Upper lobe of right lung (tissue), 1 donor: ENCODE measurements at places on chromosomes 1 and 21. TPM values are rescaled to one million over a fixed set of nuclear protein-coding genes. Genes with fewer than 3 reads are reported as not detected.

DNA sequence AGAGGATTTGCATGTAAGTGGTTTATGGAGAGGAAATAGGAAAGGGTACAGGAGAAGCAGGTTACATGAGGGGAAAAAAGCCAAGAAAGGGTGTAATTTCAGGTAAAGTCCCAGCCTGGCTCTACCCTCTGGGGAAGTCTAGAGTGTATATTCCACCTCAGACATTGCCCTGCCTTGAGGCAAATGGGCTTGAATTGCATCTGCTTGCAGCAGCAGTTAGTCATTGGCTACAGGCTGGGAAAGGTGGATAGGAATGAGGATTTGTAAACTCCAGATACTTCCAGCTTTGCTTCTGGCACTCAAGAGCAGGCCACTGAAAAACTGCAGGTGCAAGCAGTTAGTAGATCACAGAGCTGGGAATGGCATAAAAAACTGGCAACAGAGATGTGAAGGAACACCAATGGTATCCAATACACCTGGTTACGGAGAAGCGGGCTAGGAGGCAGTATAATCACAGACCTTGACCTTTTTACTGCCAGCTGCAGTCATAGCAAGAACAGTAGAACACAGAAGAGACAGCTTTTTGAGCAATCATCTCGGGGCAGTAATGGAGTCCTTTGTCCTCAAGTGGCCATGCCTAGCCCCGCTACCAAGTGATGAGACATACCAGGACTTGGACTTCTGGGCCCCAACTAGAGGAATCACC, 226.9 kb upstream of the NRIP1 start:
- no peaks in the 10 kb centered on the region for H3K36me3 ChIP-seq
- no peaks in the 10 kb centered on the region for H3K27me3 ChIP-seq
- no peak overlapping the region for H3K4me3 ChIP-seq
- H3K27ac ChIP-seq: no peak overlapping the region
- no peak for DNase-seq
- no peaks in the 10 kb centered on the region for H3K4me1 ChIP-seq

GRCh38 chr1:244789276-244789580, 46.2 kb upstream of the COX20 start:
- no peaks in the 10 kb centered on the region for H3K36me3 ChIP-seq
- H3K27me3 ChIP-seq: no peaks in the 10 kb centered on the region
- no peak overlapping the region for H3K4me3 ChIP-seq

DNA sequence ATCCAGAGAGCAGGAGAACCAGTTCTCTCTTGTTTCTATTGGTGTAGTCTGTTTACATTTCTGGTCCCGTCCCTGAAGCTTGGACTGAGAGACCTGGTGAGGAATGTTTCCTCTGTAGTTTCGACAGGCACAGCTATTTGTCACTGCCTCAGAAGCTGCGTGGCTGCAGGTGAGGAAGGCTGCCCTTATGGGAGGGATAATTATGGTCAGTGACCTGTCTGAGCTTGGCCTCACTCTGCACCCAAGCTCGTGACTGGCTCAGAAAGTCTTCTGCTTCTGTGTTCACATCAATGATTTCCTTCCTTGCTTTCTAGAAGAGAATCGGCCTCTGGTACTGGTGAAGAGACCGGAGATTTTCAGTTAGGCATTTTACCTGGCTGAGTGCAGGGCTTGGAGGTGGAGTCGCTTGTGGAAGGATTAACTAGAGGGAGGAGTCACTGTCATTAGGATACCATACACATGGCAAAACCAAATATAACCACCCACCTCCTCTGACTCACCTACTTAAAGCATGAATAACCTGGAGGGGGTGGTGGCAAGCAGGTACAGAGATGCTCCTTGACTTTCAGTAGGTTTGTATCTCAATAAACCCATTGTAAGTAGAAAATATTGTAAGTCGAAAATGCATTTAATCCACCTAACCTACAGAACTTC, 19.9 kb upstream of the WDR26 start:
- H3K36me3 ChIP-seq: no peaks in the 10 kb centered on the region
- no peak for DNase-seq
- no peak overlapping the region for H3K27ac ChIP-seq
- H3K4me1 ChIP-seq: peaks cover 26% of the 10 kb centered on the region

DNA sequence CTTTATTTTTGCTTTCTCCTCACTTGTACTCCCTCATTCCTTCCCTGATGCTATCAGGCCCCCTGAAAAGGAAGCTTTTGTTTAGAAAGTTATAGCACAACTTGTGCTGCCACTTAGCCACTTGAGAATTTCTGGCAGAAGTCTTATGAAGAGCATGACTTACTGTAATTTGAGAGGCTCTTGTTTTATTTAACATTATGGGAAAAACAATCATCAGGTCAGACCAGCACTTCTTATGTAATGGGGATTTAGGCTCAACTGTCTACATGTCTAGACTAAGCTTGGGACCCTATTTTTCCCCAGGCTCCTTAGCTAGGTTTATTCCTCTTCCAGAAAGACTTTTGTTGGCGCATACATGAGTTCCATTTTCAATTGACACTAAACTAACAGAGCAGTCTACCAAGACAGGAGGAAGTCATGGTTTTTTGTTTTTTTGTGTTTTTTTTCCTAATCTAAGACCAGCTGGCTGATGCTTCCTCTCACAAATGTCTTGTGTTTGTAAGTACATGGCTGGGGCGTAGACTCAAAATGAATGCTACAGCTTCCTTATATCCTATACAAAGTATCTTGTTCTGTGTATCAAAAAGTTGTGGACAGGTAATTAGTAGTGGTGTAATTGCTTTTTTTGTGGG, 31.5 kb downstream of the TNFSF4 start:
- H3K4me1 ChIP-seq: no peaks in the 10 kb centered on the region
- no peaks in the 10 kb centered on the region for H3K27me3 ChIP-seq
- H3K4me3 ChIP-seq: no peak overlapping the region
- no peak for DNase-seq

The TCHH gene
- 0.20 TPM for total RNA-seq

The ATAD3C gene
- 10.4 TPM for total RNA-seq

The NBPF11 gene
- total RNA-seq: 14.9 TPM

The SLC16A4 gene
- 15.9 TPM for total RNA-seq
